ENCODE measurements at places on chromosomes 11 and 22.

- no peak for DNase-seq
Measured at GRCh38 chr22:49406879-49407587, 420.6 kb downstream of the BRD1 start.

GRCh38 chr11:86141727-86142126 lies 72.8 kb upstream of the PICALM start:
- DNase-seq, result no peak

GRCh38 chr22:27882507-27883290 lies 36.4 kb downstream of the PITPNB start:
- DNase-seq, result no peak

DNA sequence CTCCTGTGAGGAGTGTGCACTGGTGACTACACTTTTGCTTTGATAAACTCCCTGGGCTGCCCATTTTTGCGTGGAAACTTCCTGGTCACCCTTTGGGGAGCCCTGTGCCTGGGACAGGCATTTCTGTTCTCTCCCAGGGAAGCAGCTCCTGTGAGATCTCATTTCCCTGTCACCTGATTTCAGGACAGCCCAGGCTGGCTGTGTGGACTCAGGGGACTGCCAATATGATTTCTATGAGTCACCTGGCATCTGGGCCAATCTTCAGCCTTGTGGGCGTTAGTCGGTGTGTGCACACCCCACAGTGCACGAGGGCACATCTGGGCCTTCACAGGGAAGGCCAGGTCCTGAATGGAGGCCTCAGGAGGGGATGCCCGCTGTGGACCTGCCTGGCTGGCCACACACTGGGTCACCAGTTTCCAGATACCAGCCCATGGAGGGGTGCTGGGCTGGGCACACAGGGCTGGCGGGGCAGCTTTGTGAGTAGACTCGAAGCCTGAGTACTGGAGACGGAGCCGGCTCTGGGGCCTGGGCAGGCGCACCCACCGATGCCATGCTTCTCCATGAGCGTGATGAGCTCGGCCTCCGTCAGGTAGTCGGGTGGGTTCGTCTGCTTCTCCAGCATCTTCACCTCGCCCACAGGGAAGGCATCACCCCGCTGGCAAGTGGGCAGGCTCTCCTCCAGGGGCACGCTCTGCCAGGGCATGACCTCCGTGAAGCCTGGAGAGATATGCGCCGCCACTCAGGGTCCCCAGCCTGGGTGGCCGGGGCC lies 9.4 kb upstream of the PPM1F start:
- no peak for DNase-seq

GRCh38 chr11:103584021-103584420 lies 452.4 kb upstream of the DDI1 start:
- no peak for DNase-seq

DNA sequence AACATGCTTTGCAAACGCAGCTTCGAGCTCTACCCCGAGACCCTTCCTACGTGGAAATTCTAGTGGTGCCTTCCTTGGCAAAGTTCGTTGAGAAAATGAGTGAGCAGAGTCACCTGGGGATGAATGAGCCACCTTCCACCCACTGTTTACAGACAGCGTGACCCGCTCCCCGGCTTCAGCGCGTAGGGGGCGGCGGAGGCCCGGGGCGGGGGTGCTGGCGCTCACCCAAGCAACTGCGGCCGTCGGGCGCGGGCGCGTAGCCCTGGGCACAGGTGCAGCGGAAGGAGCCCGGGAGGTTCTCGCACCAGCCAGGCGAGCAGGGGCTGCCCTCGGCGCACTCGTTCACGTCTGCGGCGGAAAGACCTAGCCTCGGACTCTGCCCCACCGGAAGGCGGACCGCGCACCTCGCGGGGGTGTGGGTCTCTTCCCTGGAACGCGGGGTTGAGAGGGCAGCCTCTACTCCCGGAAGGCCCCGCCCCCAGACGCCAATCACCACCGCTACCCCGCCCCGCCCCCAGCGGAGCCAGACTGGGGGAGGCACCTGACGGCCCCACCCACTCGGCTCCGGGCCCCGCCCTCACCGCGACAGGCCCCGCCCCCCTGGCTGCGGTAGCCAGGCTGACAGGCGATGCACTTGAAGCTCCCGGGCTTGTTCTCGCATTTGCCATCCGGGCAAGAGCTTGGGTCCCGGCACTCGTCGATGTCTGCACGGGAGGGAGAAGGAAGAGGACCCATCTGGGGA lies 11.8 kb downstream of the LTBP3 start:
- DNase-seq, result peak; percentile 85

DNA sequence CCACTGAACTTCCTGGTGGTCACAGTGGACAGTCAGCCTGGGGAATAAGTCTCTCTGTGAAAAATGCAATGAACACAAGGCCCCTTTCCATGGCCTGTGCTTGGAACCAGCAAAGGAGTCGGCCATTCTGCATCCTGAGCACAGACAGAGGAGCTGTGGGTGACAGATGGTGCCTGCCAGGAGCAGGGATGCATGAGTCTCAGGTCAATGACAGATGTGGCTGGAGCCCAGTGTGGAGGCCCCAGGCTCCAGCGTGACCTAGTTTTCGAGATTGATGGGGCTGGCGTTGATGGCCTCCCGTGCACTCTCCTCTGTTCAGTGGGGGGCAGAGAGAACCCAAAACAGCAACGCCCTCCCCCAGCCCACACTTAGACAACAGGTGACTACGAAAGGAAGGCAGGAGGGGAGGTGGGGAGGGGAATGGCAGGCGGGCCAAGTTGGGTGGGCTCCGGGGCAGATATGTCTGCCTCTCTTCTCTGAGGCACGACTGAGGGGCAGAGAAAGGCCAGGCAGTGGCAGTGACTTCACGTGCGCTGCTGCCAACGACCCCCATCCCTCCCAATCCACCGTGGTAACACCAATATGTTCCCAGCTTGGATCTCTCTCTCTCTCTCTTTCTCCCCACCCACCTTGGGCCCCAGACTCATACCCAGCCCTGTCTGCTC lies 34.4 kb upstream of the CD5 start:
- no peak for DNase-seq

- no peak for DNase-seq
Measured at GRCh38 chr11:31005202-31005601, 364.3 kb downstream of the DCDC1 start.

DNA sequence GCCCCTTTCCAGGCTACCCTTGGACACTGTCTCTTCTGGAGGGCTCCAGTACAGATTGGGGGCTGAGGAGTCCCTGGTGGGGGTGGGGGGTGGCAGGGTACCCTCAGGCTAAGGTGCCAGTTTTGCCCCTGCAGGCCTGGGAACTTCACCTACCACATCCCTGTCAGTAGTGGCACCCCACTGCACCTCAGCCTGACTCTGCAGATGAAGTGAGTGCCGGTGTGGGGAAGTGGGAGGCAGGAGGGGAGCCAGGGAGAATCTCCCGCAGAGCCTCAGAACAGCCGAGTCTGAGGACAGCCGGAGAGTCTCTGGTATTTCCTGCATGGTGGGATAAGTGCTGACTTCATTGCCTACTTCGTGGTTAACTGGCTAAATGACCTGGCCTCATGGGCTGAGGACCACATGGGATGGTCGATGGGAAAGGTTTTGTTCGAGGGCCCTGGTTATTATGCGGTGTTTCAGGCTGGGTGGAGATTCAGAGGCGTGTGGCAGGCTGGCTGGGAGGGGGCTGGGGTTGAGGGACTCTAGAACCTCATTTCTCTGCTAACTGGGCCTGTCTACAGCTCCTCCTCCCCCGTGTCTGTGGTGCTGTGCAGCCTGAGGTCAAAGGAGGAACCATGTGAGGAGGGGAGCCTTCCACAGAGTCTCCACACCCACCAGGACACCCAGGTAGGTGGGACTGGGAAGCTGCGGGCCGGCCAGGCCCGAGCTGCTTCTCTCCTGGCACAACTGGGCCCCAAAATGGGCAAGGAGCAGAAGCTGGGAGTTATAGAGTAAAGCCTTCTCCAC lies 8.5 kb downstream of the TMEM258 start:
- no peak for DNase-seq

DNA sequence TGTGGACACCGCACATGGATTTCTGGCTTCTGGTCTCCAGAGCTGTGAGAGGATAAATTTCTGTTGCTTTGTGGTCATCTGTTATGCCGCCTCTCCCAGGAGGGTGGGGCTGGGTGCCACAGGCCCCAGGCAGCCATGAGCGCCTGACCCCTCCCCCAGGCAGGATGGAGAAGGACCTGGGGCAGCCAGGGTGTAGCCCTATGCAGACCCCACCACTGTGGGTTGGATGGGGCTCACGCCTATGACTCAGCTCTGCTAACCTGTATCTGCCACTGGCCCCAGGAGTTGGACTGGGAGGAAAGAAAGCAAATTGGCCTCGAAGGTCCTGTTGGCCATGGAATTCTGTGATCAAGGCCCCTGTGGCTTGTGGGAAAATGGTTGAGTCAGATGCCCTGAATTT lies 1351.1 kb downstream of the BRD1 start:
- no peak for DNase-seq

GRCh38 chr22:44550711-44551491 lies 52.9 kb upstream of the RTL6 start:
- DNase-seq, result no peak

DNA sequence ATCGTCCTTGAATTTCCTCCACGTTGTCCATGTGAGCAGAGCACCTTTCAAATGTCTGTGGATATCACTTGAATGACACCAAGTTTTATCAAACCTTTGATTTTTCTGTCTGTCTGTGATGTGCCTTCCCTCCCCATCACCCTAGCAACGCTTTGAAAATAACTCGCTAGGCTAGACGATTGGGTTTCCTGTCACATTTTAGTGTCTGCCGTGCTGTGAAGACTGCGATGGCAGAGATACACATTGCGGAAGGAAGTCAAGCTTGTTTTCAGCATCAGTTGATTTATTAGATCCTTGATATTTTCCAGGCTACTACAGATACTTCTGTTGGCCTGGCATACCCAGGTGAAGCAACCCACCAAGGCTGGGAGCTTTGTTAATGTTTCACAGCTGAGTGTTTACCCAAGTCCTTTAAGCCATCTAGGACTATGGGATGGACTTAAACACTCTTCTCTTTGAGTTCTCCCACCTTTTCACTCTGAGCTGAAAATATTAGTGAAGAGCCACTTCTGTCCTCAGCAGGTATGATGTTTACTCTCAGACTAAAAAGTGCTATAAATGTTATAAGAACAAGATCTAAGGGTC lies 93.6 kb upstream of the CD44 start:
- DNase-seq, result peak; percentile 88

DNA sequence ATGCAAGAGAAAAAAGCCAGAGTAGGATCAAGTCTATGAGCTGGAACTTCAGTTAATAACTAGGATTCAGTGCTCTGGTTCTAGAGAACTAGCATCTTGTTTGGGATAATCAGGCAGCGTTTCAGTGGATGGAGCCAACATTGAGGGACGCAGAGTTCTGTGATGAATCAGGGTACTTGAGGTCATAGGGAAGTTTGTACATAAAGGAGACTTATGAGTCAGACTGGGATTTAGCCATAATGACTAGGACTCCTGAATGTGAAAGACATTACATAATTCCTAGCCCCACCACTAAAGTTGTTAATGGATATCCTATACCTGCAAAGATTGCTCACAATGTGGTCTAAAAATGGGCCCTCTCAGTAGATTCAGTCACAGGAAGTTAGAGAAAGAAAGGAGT lies 6.8 kb downstream of the SLN start:
- no peak for DNase-seq
